Stimulated activated CD4-positive, alpha-beta T cell treated with anti-CD3 and anti-CD28 coated beads, Interleukin-2, amount 100 ng/mL, for 48 hours (primary cell): ENCODE measurements at places on chromosomes 5 and 9.

- no peak for DNase-seq
These were observed 105.3 kb downstream of the SLIT3 start for GRCh38 chr5:169195601-169196000.

DNA sequence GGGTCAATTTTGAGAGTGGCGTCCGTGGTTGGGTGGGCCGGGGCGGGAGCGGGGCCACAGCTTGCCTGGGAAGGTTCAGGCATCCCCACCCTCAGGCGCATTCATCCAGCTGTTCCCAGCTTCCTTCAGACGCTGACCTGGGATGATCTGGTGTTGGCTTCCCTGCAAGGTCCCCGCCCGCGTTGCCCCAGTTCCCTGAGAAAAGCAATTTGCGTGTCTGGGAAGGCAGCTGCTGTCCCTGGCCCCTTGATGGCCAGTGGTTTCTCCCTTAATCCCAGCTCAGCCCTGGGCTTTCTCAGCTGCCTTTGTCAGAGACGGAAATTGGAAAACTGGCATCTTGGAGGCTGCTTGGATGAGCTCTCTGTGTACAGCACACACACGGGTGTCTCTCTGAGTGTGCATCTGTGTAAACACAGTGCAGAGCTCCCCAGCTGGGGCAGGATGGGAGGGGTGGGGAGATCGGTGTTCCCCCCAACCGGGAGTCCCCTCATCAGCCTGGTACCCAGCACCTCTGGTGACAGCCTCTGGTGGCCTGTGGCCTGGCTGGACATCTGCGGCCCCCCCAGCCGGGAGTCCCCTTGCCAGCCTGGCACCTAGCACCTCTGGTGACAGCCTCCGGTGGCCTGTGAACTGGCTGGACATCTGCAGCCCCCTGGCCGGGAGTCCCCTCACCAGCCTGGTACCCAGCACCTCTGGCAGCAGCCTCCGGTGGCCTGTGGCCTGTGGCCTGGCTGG lies 94.0 kb downstream of the COL5A1 start:
- DNase-seq = no peak

DNA sequence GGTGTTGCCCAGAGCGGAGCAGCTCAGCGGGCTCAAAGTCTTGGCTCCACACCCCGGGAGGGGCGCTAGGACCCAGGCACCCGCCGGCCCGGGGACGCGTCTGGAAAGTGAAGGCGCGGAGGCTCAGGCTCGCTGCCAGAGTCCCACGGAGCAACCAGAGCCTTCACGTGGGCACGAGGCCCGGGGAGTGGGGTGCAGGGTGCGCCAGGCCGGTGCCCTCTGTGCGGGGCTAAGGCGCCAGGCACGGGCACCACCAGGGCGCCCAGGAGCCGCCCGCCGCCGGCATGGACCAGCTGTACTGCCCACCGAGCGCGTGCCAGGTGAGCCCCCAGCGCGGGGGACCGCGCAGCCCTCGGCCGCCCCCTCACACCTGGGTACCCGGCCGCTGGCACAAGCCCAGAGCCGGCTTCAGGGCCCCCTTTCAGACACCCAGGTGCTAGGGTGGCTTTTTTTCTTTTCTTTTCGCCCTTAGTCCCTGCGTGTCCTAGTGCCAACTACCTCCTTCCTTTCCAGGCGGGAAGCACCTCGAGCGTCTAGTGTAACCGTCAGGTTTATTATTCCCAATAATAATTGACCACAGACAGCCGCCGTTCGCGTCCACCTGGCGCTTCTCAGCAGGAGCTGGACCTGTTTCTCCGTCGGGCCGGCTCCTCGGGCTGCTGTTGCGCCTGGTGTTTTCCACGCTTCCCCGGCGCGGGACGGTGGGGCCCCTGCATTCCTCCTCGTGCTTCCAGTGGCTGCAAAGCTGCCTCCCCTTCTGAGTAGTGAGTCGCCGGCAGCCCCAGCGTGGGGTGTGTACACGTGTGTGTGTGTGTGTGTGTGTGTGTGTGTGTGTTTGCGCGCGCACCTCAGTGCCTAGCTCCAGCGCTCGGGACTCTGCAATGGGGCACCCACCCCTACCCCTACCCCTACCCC lies 30.1 kb upstream of the PDE8B start:
- DNase-seq = no peak

DNA sequence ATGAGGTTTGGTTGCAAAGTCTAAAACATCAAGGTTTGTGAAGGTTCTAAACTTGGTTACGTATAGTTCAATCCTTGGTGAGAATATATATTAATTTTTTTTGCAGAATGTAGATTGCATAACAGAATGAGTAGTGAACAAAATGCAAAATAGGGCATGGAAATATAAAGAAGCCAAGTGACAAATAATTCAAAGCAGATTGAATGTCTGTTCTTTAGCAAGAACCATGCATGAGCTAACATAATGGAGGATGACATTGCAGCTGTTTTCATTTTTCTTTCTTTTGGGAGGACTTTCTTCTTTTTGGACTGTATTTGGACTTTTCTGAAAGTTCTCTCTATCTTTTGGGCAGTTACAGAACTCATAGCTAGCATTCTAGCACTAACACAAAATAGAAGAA lies 194.8 kb upstream of the MRPS30 start:
- DNase-seq = no peak

GRCh38 chr9:7341571-7341970 lies 458.0 kb downstream of the DMAC1 start:
- DNase-seq = no peak

DNA sequence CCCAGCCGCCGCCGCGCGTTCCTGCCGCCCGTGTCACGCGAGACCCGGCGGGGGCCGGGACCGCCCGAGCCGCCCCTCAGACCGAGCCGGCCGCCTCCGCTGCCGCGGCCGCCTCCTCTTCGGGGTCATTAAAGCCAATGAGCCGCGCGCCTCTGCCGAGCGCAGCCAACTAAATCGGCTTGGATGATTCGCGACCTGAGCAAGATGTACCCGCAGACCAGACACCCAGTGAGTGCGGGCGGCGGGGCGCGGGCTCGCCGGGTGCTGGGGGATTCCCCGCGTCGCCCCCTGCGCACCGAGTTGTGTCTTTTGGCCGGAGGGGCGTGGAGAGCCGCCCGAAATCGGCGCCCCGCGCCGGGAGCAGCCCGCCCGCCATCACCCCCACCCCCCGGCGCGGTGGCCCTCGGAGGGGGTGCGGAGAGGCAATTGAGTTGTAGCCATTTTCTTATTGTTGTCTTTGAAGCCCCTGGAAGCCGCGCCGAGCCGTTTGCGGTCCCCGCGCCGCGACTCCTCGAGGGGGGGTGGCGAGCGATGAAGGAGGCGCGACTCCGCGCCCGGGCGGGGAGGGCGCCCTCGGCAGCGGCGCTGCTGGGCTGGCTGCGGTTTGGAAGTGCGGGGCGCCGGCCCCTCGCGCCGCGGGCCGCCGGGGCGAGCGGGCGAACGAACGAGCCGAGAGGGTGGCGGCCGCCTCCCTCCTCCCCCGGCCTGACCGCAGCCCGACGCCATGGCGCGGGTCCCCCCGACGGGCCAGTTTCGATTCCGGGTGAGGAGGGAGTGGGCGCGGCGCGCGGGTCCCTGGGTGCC lies 1.0 kb downstream of the TLE4 start:
- DNase-seq = no peak

- no peak for DNase-seq
These were observed 427.8 kb downstream of the CDH9 start for GRCh38 chr5:26610577-26610976.
